ENCODE measurements at places on chromosomes 11 and 22. TPM values are rescaled to one million over a fixed set of nuclear protein-coding genes. Genes with fewer than 3 reads are reported as not detected.

Gene PYGM
- total RNA-seq = 3.9 TPM

Gene PSMC3
- 153 TPM for total RNA-seq

DNA sequence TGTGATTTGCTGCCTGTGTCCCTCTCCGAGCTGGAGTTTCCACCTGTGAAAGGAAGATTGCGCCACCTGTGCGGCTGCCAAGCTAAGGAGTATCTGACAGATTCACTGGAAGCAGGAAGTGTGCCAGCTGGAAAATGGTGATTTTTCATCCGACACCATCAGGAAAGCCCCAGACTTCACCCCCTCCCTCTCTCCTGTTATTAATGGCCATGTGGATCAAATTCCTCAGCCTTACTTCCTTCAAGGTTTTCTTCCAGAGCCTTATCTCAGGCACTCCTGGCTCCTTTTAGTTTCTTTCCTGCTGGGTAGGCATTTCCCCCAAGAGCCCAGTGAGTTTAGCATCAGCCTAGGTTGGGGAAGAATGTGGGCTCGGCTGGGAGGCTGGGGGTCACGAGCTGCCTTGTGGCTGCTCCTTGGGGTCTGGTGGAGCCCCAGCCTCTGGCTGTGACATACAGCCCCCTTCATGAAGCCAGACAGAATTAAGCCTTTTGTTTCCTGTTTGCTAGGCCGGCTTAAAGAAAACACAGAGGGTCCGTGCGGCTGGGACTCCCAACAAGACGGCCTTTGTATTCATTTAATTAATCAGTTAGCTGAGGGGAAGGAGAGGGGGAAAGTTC is 37.1 kb downstream of the PKNOX2 start:
- no peak for DNase-seq

GRCh38 chr11:48054994-48055291 is 74.6 kb downstream of the PTPRJ start:
- DNase-seq = no peak

DNA sequence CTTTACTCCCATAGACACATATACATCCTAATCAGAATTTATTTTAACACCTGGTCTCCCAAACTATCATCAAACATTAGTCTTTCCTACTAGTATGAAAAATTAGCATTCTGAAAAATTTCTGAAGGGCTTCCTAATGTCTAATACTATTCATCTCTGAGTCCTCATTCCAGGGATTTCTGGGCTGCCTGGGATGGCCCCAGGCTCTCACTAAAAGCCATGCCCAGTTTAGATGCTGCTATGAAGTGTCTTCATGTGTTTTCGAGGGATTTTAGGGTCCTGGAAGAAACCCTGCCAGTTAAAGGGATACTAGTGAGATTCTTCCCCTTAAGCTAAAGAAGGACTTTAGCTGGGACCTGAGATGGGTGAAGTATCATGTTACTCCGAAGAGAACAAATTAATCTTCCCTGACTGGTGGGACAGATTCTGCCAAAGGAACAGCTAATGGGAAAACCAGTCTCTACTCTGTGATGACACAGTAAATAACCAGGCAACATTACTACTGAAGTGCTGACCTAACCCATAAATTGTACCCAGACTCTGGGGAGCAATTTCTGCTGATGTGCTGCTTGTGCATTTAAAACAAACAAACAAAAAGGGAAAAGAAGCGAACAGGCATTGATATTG is 342.6 kb downstream of the SOX6 start:
- DNase-seq = no peak

Gene SYT7
- not detected for total RNA-seq

GRCh38 chr11:57566905-57567514 is 462 bp downstream of the UBE2L6 start:
- peak; percentile 67 for DNase-seq

Gene BDNF
- total RNA-seq = not detected

- DNase-seq = no peak
These were observed 107.7 kb upstream of the PARVA start for GRCh38 chr11:12269446-12270214.

DNA sequence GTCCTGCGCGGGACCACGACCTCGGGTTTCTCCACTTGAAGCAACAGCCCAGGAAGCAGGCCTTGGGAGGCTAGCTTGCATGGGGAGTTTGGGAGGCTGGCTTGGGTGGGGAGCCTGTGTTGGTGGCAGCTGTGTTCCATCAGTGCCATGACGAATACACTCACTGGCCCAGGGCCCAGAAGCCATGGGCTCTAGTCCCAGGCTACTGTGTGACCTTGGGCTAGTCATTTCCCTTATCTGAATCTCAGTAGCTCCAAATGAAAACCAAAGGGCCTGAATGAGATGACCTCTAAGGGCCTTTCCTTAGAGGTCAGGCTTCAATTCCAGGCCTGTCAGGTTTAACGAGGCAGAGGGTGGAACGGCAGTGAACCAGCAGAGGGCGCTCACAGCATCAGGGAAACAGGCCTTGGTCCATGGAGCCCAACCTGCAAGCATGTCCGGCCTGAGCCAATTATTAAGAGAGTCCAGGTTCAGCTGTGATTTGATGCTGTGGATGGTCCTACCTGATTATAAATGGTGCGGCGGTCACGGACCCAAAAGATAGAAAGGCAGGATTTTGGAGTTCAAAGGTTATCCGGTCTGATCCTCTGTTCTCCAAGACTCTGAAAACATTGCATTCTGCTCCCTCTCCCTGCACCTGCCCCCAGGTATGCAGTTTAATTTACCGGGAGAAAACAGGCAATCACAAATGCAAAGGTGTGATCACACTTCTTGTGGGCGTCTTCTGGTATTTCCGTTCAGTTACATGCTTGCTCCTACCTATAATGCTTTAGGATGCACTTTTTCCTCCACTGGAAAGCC is 15.9 kb downstream of the PTPN5 start:
- peak; percentile 71 for DNase-seq

GRCh38 chr11:71282581-71283351 is 30.4 kb upstream of the SHANK2 start:
- no peak for DNase-seq

- no peak for DNase-seq
These were observed 5.4 kb upstream of the MMP8 start for GRCh38 chr11:102729849-102730815.

DNA sequence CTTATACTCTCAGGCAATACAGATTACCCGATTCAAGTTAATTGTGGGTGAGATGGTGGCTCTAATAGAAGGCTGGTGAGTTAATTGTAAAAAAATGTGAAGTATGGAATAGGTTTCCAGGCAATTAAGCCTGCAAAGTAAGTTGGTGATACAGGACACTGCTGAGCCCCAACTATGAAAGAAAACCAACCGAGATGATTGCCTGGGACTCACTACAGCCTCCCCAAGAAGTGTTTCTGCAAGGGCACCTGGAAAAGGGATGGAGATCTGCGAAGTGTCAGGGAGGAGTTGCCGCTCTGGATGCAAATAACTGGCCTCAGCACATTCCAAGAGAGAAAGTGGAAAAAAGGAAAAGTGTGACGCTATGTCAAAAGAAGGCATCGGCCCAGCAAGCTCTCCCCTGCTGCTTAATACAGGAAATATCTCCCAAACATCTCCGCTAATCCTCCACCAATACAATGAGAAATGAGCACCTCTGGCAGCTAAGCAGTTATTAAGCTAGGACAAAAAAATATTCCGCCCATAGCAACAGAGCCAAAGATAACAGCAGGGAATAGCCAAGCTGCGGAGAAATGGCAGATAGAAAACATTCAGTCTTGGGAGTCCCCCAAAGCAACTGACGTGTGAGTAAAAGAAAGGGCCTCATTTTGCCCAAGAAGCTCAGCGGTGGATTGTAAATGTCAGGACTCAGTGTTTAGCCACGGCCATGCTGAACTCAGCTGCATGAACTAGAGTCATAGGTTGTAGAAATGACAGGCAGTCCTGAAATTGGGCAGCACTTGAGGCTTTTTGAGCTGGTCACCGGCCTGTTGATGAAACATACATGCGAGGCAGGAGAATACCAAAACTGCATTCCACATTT is 133.7 kb downstream of the SNX19 start:
- no peak for DNase-seq

DNA sequence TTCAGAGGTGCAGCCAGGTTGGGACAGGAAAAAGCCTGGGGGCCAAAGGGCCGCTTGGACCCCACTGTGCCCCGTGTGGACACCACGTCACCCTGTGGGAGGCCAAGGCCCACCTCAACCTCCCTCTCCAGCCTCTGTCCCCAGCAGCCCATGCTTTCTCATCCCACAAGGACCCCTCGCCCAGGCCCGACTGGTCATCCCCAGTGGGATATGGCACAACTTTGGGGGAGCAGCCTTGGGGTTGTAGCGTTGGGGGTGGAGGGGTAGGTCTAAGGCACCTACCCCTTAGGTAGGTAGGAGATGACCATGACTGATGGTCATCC is 44.0 kb downstream of the IGF2 start:
- no peak for DNase-seq

- DNase-seq = no peak
These were observed 48.3 kb downstream of the ARHGEF12 start for GRCh38 chr11:120384476-120384875.

Gene DRG1
- 83.5 TPM for total RNA-seq

GRCh38 chr22:23187871-23188700 is 7.8 kb downstream of the BCR start:
- DNase-seq = no peak

DNA sequence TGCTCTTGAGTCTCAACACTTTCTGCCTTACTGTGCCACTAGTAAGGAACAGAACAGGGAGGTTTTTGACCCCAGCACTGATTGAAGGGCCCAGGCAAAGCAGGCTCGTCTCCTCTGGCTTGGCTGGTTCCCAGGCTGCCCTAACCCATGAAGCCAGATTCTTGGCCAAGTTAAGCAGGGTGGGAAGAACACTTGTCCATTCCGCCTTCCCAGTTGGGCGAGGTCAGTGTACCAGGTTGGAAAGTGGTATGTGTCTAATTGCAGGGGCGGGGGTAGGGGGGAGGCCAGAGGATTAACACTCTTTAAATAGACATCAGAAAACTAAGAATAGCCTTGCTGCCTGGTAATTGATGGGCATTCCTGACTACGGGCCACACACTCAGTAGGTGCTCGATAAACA is 14.4 kb downstream of the TIMP3 start:
- no peak for DNase-seq

Gene OR51B4
- not detected for total RNA-seq

- no peak for DNase-seq
These were observed 48.7 kb downstream of the KCNQ1OT1 start for GRCh38 chr11:2651054-2651617.

GRCh38 chr11:69300120-69301060 is 6.4 kb downstream of the MYEOV start:
- DNase-seq = no peak

Gene C1QTNF6
- total RNA-seq = 8.3 TPM

DNA sequence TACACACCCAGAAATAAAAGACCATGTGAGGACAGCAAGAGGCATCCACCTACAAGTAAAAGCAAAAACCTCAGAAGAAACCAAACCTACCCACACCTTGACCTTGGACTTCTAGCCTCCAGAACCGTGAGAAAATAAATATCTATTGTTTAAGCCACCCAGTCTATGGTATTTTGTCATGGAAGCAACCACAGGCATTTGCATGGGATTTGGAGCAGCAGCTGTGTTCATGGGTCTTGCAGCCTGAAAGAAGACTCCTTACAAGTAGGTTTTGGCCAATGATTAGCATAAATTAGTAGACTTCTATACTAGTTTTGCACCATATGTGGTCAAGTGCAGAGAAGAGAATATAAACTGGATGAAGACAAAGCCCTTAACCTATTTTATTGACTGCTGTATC is 27.9 kb downstream of the FSHB start:
- DNase-seq = no peak

DNA sequence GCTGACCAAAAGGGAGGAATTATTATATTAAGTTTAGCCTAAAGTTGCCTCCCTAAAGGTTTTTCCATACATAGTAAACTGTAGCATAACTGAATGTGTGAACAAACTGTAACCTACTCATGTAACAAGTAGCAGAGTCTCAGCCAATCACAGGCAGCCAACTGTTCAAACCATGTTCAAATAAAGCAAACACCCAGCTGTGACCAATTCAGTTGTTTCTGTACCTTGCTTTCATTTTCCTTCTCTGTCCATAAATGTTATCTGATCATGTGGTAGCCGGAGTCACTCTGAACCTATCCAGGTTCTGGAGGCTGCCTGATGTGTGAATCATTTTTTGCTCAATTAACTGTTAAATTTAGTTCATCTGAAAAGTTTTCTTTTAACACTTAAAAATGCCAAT is 373.5 kb downstream of the GUCY1A2 start:
- no peak for DNase-seq

DNA sequence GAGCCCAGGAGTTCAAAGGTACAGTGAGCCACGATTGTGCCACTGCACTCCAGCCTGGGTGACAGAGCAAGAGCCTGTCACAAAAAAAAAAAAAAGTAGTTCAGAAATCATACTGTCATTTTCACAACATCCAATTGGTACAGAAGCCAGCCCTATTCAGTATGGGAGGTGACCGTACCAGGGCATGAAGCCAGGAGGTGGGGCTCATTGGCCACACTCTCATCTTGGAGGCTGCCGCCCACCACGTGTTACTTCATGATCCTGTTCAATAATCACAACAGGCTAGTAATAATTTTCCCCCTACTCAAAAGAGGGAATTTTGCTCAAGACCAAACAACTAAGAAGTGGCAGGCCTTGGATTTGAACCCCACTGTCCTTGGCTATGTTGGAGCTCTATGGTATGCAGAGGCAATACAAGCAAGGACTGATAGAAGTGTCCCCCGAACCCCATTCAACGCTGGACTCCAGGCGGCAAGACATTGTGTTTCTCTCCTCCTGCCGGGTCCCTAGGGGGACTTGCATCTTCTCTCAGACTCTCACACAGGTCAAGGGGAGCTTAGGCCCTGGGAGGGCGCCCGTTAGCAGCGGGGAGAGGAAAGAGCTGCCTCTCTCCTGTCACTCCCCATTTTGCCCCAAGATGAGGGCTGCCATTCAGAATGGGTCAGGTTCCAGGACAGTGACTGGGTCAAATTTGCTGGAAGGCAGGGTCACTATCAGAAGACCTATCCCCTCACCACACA is 40.2 kb upstream of the EMID1 start:
- no peak for DNase-seq

Gene BLID
- total RNA-seq = not detected

DNA sequence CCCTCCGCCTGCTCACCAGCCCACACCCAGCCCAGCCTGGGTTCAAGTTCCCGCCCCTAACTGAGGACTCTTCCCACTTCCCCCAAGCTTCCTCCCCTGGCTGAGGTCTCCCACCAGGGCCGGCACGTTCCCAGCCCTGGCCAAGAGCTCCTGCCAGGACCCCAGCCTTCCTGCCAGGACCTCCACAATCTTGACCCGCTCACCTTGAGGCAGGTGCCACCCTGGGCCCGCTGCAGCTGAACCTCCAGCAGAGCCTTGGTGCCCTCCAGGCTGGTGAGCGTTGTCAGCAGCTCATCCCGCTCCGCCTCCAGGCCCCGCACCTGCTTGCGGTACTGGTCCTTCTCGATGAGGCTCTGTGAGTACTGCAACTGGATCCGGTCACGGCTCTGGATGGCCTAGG is 13.2 kb downstream of the CARD10 start:
- no peak for DNase-seq

GRCh38 chr11:57464539-57465181 is 4.3 kb downstream of the RTN4RL2 start:
- no peak for DNase-seq

Gene ACR
- not detected for total RNA-seq

Gene CYP2D6
- total RNA-seq = 5.0 TPM

GRCh38 chr22:21711851-21712250 is 23.7 kb downstream of the YPEL1 start:
- no peak for DNase-seq
